Uterus (tissue), 4 donors: ENCODE measurements at places on chromosomes 12 and 14. TPM values are rescaled to one million over a fixed set of nuclear protein-coding genes. Genes with fewer than 3 reads are reported as not detected.

GRCh38 chr12:82595941-82596340, 90.8 kb upstream of the TMTC2 start:
- no peak for DNase-seq

GRCh38 chr12:75944097-75944904, 87.3 kb downstream of the PHLDA1 start:
- no peak for DNase-seq

The MYF6 gene
- total RNA-seq = not detected

GRCh38 chr12:12823300-12823699, 10.2 kb downstream of the DDX47 start:
- no peak for DNase-seq

The RPS6KL1 gene
- total RNA-seq = 3.0 TPM

- peak; percentile 22 for DNase-seq
These were observed 18.0 kb downstream of the LRRC74A start for GRCh38 chr14:76844223-76844622.

DNA sequence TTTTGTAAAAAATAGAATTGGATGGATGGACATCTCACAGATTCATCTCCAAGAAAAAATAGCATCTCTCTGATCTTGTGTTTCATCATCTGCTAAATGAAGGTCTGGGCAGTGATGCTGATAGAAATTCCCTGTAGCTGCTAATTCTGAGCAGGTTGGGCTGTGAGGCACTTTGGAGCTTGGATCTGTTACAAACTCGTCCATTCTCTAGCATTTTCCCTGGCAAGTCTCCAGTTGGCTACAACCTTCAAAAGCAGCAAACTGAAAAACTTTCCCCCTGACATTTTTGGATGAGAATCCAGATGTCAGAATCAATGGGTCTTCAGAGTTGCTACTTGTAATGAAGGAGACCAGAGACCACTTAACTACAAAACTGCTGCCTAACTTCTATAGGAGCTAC, 72.7 kb downstream of the TPH2 start:
- DNase-seq = no peak

DNA sequence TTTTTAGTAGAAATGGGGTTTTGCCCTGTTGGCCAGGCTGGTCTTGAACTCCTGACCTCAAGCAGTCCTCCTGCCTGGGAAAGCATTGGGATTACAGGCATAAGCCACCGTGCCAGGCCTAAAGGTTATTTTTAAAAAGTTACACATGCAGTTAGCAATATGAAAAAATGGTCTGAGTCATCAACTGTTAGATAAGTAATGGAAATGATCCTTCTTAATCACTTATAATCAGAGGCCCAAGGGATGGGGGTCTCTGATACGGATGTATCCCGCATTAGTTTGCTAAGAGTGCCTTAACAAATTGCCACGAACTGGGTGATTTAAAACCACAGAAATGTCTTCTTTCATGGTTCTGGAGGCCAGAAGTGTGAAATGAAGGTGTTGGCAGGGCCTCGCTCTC, 54.1 kb upstream of the FERMT2 start:
- no peak for DNase-seq

The GLIPR1 gene
- total RNA-seq = 74.3 TPM

DNA sequence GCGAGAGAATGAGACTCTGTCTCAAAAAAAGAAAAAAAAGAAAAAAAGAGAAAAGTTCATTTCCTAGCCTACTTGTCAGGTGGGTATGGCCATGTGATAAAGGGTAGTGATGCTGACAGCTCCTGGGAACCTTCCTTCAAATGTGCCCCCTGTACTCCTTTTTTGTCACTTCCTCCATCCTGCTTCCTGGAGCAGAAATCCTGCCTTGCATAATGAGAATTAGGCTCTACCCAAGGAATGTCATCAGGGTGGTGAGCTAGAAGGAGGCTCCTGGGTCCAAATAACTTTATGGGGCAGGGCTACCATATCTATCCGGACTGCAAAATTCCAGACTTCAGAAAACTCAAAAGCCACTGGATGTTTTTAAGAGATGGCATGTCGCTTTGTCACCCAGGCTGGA, 27.8 kb upstream of the FBXO34 start:
- DNase-seq = no peak

The ARHGEF40 gene
- total RNA-seq = 102 TPM

The ASCL1 gene
- not detected for total RNA-seq

DNA sequence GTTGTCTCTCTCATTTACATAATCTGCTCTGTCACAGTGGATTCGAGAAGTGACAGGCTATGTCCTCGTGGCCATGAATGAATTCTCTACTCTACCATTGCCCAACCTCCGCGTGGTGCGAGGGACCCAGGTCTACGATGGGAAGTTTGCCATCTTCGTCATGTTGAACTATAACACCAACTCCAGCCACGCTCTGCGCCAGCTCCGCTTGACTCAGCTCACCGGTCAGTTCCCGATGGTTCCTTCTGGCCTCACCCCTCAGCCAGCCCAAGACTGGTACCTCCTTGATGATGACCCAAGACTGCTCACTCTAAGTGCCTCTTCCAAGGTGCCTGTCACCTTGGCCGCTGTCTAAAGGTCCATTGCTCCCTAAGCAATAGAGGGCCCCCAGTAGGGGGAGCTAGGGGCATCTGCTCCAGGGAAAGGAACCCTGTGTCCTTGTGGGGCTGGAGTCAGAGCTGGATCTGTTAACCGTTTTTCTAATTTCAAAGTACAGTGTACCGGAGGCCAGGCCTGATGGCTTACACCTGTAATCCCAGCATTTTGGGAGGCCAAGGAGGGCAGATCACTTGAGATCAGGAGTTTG, 5.1 kb downstream of the ERBB3 start:
- DNase-seq = no peak

DNA sequence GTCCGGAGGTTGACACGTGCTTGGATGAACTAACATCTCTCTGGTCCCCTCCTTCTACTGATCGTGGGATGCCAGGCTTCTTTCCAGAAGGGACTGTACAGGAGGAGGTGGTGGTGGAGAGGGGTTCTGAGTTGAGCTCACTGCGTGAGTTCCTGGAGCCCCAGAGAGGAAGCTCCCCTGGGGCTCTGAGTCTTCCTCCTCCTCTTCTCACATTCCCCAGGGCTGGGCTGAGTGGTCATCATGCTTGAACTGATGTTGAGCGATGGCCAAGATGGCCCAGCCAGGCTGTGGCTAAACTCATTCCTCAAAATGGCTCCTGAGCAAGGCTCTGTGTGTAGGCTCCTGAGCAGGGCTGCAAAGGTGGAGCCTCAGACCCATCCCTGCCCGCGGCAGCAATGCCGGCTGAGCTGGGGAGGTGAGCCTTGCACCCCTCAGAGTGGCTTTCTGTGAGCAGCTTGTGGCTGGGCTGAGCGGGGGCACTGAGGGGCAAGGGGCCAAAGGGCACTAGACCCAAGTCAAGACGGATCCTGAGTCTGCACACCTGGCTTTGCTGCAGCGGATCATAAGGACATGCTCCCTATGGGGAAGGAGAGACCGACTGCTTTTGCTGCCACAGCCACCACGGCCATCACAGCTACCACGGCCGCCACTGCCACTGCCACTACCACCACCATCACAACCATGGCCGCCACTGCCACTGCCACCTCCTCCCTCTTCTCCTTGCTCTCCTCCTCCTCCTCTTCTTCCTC, 35.4 kb downstream of the MEG3 start:
- no peak for DNase-seq

- no peak for DNase-seq
These were observed 57.2 kb downstream of the LRP6 start for GRCh38 chr12:12209675-12210074.
